NCI-H1694 (cell line): ENCODE measurements at places on chromosomes 3 and 15.

- no peak for DNase-seq
Observed at GRCh38 chr3:190424108-190424477, 25.6 kb downstream of the TMEM207 start.

DNA sequence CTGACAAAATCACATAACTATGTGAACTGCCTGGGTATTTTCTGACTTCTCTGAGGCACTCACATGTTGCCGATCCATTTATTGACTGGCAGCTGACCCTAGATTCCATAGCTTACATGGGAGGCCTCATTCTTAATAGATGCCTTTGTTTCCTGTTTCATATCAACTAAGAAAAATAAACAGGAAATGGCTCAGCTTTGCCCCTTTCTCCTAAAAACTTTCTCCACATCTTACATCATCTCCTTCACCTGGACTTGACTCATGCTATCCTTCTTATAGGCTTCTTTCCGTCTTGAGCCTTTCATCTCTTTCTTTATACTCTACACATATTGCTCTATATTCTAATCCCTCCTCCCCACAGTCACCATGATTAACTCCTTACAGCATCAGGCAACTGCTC is 38.0 kb downstream of the TXNRD3 start:
- no peak for DNase-seq

GRCh38 chr15:99703603-99704443 is 29.4 kb downstream of the LYSMD4 start:
- DNase-seq = peak; percentile 34

DNA sequence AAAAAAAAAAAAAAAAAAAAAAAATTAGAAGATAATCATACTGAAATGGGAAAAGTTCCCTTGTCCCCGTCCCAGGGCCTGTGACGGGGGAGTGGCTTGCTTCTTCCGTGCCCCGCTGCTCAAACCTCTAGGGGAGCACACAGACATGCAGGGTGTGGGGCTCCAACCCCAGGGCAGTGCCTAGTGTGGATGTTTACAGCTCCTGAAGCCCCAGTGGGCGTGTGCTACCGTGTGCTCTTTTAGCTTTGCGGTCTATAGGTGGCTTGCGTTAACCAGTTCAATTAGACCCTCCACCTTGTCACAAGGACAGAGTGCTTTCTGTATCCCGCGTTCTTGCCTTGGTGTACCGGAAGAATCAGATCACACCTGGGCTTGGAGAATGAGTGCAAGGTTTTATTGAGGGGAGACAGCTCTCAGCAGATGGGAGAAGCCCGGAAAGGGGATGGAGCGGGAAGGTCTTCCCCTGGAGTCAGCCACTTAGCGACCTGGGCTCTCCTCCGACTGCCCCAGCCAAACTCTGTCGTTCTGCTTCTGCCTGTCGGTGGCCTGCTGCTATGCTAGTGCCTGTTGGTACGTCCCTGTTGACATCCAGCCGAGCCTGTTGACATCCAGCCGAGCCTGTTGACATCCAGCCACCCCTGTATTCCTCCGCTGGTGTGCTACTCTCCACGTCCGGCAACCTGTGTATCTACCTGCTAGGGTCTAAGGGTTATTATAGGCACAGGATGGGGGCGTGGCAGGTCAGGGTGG is 569.8 kb downstream of the VGLL3 start:
- no peak for DNase-seq

DNA sequence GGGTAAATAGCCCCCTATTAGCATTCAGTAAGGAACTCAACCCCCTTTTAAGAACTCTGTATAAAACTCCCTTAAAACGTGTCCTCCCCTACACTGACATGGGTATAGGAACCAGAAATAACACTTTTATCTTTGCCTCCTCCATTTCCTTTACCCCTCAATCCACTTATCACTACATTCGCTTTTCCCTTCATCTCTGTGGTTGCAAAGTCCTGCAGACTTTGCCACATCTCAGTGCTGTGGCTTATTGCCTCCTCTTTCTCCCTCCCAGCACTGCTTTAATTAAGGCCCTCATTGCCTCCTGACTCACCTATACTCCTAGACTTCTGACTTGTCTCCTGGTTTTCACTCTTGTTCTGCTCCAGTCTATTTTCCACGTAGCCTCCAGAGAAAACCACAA is 94.3 kb upstream of the GADL1 start:
- DNase-seq = no peak

DNA sequence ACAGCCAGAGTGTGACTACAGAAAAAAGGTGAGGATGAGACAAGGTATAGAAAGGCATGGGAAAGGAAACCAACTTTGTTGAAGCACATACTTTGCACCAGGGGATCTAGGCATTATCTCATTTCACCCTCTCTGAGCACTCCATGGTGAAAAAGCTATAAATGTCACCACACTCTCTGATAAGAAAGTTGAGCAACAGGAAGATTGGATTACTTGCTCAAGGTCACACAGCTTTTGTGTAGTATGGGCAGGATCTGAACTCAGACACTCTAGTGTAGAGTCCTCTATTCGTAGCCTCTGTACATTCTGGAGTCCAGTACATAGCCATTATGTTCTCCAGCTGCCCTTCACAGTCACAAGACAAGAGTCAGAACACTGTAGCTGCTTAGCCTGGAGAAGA is 163.4 kb upstream of the SEMA6D start:
- no peak for DNase-seq

DNA sequence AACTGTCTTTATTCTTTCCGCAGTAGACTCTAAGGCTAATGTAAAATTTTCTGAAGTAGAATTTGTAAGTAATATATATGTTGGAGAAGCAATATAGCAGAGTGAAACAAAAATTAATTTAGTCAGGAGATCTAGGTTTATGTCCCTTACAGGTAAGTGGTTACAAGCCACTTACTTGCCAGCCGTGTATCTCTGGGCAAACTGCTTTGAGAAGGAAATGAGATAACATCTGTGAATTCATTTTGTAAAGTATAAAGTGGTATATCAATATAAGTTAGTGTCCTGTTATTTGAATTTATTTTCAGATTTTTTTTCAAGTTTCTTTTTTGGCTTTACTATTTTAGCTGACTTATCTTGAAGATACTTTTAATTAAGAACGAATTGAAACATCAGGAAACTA is 5.5 kb downstream of the DAZL start:
- DNase-seq = no peak

GRCh38 chr3:6165951-6166350 is 695.0 kb upstream of the GRM7 start:
- DNase-seq = no peak

- no peak for DNase-seq
Observed at GRCh38 chr15:67812241-67812644, 13.1 kb upstream of the SKOR1 start.

GRCh38 chr3:124814620-124815421 is 72.3 kb downstream of the ITGB5 start:
- no peak for DNase-seq

DNA sequence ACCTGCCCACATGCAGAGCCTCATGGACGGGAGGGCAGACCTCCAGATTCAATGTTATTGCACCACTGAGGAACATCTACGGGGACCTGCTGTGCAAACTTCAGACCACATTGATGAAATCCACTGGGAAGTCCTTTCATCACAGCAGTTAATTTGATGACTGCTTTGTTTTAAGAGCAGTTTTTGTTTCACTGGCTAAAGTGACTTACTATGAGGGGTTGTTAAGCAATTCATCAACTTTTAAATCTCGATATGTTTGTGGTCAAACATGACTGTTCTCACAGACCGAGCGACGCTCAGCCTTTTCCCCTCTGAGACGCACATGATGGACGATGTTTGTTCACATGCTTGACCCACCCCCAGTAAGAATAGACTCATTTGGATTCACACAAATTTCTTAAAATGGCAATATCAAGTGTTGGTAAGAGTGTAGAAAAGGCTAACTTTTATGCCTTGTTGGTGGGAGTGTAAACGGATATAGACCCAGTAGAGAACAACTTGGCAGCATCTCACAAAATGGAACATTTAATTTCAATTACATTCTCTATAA is 35.9 kb upstream of the IREB2 start:
- DNase-seq = no peak

- DNase-seq = no peak
Observed at GRCh38 chr3:114093596-114093995, 37.1 kb downstream of the QTRT2 start.

GRCh38 chr15:91499774-91500383 is 353.6 kb upstream of the SLCO3A1 start:
- DNase-seq = no peak

- no peak for DNase-seq
Observed at GRCh38 chr15:90451053-90451850, 63.2 kb downstream of the IQGAP1 start.

DNA sequence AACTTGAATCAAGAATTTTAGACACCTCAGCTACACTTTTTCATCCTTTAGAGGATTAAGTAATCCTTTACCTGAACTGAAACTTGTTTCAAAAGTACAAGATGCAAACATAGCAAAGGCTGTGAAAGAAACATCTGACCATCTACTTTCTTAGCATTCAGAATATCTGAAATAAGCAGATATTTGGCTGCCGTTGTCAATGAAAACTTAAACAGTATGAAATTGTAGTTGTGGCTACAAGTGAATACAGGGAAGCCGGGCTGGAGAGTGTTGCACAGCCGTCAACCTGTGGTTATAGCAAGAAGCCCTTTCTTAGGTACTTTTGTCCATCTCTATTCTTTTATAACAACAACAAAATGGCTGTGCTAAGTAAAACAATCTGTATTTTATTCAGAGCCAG is 6.9 kb upstream of the CX3CR1 start:
- no peak for DNase-seq

DNA sequence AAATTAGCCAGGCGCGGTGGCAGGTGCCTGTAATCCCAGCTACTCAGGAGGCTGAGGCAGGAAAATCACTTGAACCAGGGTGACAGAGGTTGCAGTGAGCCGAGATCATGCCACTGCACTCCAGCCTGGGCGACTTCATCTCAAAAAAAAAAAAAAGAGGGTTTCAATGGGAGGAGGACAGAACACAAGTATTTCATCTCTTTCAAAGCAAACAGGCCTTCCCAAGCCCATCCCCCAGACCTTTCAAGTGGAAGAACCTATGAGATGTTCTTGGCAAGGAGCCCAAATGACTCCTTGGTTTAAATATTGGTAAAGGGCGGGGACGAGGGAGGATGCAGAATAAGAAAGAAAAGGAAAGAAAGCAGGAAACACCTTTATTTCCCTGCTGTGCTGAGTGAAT is 62.2 kb upstream of the MCF2L2 start:
- no peak for DNase-seq
